ENCODE measurements at places on chromosomes 2 and 18.

- DNase-seq: no peak
Observed at GRCh38 chr2:132845339-132845738, 175.3 kb upstream of the LYPD1 start.

GRCh38 chr2:58521803-58522554, 280.9 kb upstream of the FANCL start:
- DNase-seq: no peak

GRCh38 chr2:60353863-60354262, 199.6 kb downstream of the BCL11A start:
- DNase-seq: no peak

DNA sequence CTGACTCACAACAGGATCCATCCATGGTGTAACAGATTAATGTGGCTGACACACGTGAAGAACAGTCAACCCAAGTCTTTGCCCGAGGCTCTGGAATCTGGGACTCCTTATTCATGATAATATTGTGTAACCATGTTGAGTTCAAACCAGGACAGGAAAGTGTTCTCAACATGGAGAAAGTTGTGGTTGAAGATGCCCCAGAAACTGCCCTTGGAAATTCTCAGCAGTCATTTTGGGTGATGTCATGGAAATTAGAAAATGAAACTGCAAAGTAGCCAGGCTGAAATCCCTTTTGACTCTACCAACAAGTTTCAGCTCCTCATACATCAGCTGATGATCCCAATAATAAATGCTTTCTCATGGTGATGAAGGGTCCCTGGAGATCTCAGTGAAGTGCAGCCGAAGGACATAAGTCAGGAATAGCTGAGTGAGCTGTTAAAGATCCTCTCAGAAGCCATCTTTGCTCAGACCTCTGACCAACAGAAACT, 307.7 kb downstream of the TNS1 start:
- DNase-seq: no peak

DNA sequence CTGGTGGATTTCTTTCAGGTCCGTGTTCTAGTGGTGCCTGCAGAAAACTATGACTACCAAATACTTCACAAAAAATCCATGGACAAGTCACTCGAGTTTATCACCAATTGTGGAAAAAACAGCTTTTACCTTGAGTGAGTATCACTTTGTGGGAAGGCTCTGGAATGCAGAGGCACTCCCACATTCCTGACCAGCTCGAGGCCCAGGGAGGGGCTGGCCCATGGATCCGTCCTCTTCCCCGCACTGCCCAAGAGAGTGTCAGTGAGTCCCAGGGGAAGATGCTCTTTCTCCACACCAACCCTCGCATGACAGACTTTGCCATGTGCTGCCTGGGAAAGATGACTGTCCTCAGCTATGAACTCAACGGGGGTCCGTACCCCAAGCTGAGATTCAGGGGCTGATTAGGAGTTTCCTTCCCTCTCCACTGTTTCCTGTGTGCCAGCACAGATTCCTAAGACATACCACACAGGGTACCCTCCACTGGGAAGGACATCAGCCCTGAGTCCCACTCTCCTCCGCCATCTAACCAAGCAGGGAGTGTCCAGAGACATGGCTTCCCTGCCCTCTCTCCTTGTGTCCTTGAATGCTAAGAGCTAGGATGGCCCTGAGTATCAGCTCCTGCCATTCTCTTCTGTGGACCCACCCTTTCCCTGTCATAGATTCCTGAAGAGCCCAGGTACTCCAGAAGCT, 155.9 kb downstream of the LAMA3 start:
- DNase-seq: no peak

DNA sequence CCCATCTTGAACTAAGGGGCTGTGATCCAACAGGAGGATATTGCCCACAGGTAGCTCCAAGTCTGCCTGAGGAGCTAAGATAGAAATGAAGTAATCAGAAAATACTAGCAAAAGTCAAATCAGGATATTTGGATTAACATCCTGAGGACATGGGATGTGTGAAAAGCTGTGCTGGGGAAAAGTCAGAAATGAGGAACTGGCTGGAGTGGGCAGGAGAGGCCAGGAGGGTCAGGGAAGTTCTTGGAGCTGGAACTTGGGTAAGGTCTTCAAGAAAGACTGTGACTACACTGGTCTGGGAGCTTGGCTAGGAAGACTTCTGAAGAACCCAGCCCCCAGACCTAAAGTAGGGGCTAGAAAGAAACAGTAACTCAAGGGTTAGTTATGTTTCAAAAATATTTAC, 250.9 kb downstream of the PRKCE start:
- no peak for DNase-seq

DNA sequence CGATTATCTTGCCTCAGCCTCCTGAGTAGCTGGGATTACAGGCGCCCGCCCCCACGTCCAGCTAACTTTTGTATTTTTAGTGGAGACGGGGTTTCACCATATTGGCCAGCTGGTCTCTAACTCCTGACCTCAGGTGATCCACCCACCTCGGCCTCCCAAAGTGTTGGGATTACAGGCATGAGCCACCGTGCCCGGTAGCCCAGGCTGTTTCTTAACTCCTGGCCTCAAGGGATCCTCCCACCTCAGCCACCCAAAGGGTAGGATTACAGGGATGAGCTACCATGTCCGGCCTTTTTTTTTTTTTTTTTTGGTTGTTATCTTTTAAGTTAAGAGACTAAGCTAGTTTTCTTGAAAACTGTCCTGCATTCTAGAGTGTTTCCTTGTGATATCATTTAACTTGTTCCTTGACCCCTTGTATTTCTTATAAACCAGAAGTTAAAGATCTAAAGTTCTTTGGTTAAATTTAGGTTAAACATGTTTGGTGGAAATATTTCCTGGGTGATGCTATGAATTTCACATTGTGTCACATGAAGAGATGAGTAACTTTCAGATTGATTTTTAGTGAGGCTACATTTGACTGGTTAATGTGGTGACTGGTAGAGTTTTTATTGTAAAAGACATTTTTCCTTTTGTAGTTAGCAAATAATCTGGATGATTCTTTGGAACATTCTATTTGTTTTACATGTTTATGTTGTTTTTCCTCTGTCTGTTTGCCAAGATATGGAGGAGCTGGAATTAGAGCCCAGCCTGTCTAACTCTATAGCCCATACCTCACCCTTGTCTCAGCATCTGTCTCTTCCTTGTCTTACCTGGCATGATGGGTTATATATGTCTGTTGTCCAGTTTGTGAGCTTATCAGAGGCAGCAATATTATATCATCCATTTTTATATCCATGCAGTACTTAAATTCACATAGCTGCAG, 5.2 kb downstream of the NCAPH start:
- no peak for DNase-seq

- no peak for DNase-seq
Observed at GRCh38 chr18:13207294-13207693, 11.3 kb upstream of the LDLRAD4 start.

GRCh38 chr2:169771021-169771420, 27.6 kb upstream of the SSB start:
- no peak for DNase-seq

- DNase-seq: no peak
Observed at GRCh38 chr2:5076599-5076998, 615.6 kb upstream of the SOX11 start.

DNA sequence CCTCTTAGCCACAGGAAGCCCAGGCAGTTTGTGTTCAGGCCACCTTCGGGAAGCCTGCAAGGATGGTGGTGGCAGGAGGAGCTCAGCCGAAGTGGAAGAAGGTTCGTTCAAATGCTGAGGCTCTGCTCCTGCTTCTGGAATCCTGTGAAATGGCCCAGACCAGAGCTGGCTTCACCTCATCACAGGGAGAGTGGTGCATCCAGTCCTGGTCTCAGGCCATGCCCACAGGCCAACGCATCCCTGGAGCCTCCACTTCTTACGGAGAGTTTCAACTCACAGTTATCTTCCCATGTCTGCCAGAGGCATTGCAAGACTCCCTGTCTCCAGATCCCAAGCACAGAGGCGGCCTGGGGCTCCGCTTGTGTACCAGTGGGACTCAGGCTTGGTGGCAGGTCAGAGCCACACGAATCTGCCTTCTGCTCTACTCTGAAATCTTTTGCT, 82.3 kb downstream of the NDUFA10 start:
- DNase-seq: no peak

GRCh38 chr2:192398236-192398635, 203.5 kb upstream of the TMEFF2 start:
- no peak for DNase-seq

DNA sequence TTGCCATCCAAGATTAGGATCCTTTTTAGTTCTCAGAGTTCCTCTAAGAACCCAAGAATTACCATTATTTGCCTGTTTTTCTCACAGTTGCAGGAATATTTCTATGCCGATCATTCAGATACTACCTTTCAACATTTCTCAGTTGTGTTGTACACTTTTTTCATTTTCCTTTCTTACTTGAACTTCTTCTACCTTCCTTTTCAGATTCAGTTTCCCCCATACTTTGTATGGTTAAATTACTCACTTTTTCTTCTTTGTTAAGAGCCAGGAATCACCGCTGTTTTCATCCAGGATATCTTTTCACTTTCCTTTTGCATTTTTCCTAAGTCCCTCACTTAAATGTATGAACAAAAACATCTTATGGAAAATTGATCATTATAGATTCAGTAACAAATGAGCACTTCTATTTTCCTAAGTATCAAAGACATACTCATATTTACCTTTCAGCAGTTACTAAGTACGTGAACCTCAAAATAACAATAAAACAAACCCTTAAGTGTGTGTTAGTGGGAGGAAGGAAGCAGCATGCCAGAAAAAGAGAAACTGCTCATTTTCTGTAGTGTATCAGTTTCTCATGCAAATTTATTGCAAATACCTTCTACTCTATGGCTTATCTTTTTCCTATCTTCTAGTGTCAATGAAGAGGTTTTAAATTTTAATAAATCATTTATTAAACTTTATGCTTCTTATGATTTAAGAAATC, 64.3 kb upstream of the STAT1 start:
- DNase-seq: no peak

GRCh38 chr18:48572402-48573126, 33.7 kb downstream of the CTIF start:
- no peak for DNase-seq

GRCh38 chr2:127678531-127678930, 3.2 kb upstream of the LIMS2 start:
- no peak for DNase-seq

GRCh38 chr2:189858291-189858690, 74.0 kb downstream of the PMS1 start:
- no peak for DNase-seq

GRCh38 chr2:232203936-232204335, 174.6 kb upstream of the ALPP start:
- DNase-seq: no peak

GRCh38 chr2:239529313-239530015, 128.6 kb upstream of the HDAC4 start:
- no peak for DNase-seq

GRCh38 chr2:200090683-200091082, 135.3 kb downstream of the MAIP1 start:
- no peak for DNase-seq

GRCh38 chr2:219720956-219721355, 93.5 kb downstream of the SLC4A3 start:
- no peak for DNase-seq

DNA sequence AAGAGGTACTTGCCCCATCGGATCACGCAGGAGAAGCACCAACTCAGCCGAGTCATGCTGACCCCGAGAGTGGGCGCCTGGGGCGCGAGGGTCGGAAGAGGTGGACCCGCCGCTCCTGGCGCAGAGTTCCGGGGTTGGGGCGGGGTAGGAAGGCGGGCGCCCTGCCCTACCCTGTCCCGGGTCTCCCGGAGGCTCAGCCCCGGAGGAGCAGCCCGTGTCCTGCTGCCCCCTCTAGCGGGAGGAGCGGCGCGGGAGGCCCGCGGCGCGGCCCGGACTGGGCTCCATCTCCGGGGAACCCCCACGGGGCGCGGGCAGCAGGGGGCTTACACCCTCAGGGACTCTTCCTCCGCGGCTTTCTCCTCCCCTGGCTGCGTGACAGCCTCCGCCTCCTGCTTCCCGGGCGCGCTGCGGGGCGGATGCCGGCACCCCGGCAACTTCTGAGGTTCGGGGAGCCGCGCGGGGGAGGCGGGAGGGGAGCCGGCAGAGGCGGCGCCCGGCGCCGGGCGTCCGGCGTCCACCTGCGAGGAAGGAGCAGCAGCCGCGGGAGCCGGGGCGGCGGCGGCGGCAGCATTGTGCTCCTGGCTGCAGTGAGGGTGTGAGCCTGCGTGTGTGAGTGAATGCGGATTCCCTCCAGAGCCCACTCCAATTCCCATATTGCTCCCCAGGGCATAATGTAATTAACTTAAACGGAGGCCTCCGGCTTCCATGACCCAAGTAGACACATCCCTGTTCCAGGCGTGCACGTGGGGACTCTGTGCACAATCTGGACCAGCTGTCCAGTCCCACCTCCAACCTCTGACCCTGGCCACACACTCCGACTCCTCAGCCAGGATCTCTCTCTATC, 7.6 kb upstream of the TNS1 start:
- no peak for DNase-seq

DNA sequence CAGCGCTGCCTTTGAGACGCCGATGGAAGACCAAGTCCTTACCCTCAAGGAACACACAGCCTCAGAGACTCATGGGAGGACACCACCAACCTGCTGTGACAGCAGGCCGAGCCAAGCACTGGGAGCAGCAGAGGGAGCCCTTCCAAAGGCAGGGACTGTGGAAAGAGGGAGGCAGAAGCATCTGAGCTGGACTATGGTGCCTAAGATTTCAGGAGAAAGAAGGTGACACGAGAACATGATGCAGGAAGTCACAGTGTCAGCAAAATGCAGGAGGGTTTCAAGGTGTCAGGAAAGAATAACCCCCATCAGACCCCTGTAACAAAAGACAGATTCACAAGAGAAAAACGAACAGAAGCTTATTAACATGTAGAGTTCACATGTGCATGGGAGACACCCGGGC, 24.2 kb upstream of the COX7A2L start:
- no peak for DNase-seq

DNA sequence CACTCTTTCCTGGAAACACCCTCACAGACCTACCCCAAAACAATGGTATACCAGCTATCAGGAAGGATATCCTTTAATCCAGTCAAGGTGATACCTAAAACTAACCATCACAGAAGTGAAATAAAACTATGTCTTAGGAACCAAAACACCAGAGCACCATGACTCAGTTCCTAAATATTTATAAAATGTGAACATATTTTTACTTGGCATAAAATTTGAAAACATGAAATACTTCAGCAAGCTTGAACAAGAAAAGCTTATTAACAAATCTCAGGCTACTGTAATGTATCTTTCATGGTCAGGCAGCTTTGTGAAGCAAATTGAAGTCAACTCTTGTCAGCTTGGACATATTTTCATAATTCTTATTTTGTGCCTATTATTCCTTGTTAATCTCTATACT, 440.8 kb upstream of the CDH20 start:
- no peak for DNase-seq

DNA sequence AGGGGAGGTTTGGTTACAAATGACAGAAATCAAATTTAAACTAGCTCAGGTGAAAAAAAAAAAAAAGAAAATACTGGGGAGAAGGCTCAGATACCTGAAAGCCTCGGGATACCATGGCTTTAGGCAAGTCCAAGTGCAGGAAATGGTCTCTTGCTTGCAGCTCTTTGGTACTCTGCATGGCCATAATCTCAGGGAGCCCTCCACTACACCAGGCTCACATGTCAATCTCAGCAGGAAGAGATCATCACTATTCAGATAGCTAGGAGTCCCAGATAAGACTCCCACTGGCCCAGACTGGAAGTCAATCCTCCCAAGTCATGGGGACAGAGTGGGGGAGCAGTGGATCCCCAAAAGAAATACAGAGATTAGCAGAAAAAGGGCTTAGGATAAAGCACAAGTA, 64.8 kb upstream of the RALBP1 start:
- DNase-seq: no peak

All from stimulated activated CD8-positive, alpha-beta memory T cell treated with anti-CD3 and anti-CD28 coated beads, Interleukin-15, amount 100 ng/mL, for 24 hours (primary cell).